ENCODE measurements at places on chromosomes 7 and 10. TPM values are rescaled to one million over a fixed set of nuclear protein-coding genes. Genes with fewer than 3 reads are reported as not detected.
A peak's percentile ranks its signal among the peaks of the same experiment; 100 is the strongest.

GRCh38 chr7:101814081-101814990, 3.1 kb upstream of the CUX1 start:
- peak; percentile 72 for DNase-seq

- DNase-seq: no peak
Measured at GRCh38 chr10:77571490-77571889, 66.1 kb downstream of the KCNMA1 start.

GRCh38 chr10:89887830-89888229, 186.4 kb downstream of the KIF20B start:
- no peak for DNase-seq

GRCh38 chr7:157719705-157720655, 383.2 kb downstream of the DNAJB6 start:
- no peak for DNase-seq

DNA sequence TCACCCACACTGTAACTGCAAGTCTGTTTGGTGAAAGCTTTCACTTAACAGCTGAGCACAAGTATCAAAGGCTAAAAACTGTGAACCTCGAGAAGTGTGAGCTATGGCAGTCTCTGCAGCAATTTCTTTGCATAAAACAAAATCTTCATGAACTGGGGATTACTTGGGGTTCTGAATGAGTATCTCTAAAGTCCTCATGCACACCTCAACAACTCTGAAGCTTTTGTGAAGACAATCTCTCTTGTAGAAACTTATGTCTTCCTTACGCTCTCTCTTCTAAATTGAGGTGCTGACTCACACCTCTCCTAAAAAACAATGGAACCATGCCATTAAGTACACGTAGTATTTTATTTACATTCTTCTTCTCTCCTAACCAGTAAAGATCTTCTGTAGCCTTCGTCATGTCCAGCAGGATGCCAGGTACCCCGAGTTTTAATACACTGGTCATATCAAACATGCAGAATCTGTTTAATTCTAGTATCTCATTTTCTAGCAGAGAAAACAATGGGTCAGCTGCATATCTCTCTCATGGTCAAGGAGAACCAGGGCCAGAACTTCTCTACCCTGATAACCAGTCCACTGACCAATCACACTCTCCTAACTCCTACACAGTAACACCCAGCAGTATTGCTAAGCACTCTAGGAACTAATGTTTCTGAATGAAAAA, 76.9 kb downstream of the UBE2H start:
- no peak for DNase-seq

DNA sequence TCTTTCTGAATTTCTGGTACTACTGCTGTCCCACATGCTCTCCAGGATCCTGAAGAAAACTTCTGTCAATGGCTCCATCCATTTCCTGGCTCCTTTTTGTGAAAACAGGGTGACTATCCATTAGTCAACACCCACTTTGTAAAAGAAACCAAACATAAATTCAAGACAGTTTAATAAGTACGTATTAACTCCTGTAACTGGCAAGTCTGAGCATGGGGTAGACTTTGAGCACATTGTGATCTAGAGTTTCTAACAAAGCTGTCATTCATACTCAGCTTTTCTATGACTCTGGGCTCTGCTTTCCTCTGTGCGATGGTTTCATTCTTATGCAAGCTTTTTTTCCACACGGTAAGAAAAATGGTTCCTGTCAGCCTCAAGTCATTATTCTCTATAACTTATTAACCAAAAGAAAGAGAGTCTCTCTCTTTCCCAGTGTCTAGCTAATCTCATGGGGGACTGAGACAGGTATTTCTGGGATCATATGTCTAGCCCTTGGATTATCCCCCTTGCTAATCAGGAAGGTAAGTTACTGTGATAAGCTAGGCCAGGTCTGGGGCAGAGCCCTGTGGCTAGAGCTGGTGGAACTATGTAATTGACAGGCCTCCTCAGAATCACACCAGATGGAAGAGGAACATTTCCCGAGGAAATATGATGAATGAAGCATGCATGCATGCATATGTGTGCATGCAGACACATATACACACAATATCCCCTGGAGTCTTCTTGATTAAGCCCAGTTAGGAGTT, 98.5 kb downstream of the GNAI1 start:
- DNase-seq: no peak

GRCh38 chr10:99611326-99611725, 8.9 kb downstream of the SLC25A28 start:
- DNase-seq: no peak

GRCh38 chr10:108749042-108749441, 1174.3 kb downstream of the XPNPEP1 start:
- DNase-seq: no peak

GRCh38 chr10:18097524-18097923, 42.7 kb upstream of the CACNB2 start:
- DNase-seq: no peak

DNA sequence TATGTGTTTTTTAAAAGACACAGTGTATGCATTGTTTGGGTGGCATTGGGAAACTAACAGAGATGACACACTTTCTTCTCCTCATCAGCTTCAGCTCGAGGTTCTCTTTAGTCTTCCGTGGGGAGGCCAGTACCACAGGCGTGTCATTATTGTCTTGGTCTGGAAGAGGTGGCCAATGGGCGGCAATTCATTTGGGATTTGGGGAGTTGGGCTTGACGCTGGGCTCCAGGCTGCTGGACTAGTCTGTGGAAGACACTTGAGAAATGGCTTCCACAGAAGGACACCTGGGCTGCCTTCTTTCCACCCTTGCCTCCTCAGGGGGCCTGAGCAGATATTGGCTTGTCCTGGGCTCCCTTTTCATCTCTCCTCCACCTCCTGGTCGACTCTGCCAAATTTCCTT, 192.2 kb downstream of the SH2D4B start:
- DNase-seq: no peak

GRCh38 chr10:29959586-29959985, 99.8 kb downstream of the JCAD start:
- DNase-seq: no peak

CALML5 gene
- total RNA-seq: not detected

AOAH gene
- total RNA-seq: not detected

NSUN6 gene
- 12.5 TPM for total RNA-seq

MOSPD3 gene
- 15.1 TPM for total RNA-seq

SFMBT2 gene
- 7.4 TPM for total RNA-seq
